Stimulated activated CD8-positive, alpha-beta memory T cell treated with anti-CD3 and anti-CD28 coated beads, Interleukin-4, amount 100 ng/mL, for 24 hours (primary cell): ENCODE measurements at places on chromosomes 6 and 20.

- no peak for DNase-seq
These were observed 1.5 kb downstream of the NDUFAF5 start for GRCh38 chr20:13786143-13786828.

GRCh38 chr20:31568041-31568731 lies 36.9 kb upstream of the ID1 start:
- DNase-seq: no peak

GRCh38 chr6:144581812-144582537 lies 296.8 kb downstream of the UTRN start:
- no peak for DNase-seq

DNA sequence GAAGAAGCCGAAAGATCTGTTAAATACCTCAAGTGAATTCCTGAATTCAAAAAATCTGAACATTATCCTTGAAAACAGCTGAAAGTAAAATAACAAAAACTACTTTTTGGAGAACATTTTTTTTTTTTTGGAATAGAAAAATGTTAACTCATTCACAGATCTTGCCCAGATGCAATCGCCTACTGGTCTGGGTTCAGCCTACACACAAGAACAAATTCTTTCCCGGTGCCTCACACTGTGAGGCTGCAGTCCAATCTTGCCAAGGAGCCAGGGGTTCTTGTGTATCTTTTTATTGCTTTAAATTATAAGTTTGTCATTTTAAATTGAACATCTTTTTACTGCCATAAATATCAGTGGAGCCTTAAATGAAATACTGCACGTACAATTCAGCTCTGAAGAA lies 41.2 kb upstream of the TMEM200A start:
- no peak for DNase-seq

GRCh38 chr6:112015725-112016124 lies 38.2 kb upstream of the CCN6 start:
- no peak for DNase-seq

DNA sequence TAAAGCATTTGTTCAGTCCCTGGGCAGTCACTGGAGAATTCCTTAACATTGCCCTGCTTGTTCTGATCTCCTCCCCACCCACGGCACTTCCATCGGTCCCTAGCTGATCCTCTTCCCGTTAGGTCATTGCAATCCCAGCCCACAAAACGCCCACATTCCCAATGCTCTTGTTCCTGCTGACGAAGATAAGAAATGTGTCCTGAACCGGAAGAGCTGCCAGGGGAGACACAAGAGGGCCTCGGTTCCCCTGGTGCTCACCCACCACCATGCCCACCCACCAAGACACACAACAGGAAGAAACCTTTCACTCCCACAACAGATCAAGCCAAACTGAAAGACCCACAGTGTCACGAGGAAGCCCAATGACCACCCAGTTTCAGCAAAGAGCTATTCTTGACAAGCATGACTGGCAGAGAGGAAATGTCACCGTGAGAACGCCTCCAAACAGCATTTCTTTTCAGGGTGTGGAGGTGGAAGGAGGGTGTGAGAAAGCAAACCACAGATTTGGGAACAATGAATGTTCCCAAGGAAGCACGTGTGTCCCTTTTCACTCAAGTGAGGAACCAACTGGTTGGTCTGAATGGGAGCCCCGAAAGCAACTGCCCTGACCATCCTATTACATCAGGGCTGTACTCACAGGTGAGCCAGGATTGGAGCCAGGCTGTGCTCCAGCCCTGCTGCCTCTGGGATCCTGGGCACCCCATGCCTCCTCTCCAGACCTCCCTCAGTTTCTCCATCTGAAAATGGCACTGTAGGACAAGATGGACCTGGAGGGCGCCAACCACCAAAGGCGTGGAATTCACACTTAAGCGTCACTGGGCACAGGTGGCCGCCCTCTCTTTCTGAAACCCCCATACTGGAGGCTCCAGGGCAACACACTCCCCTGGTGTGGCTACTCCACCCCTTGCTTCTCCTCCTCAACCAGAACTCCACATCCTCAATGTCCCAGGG lies 97.5 kb downstream of the ZMYND8 start:
- DNase-seq: no peak

DNA sequence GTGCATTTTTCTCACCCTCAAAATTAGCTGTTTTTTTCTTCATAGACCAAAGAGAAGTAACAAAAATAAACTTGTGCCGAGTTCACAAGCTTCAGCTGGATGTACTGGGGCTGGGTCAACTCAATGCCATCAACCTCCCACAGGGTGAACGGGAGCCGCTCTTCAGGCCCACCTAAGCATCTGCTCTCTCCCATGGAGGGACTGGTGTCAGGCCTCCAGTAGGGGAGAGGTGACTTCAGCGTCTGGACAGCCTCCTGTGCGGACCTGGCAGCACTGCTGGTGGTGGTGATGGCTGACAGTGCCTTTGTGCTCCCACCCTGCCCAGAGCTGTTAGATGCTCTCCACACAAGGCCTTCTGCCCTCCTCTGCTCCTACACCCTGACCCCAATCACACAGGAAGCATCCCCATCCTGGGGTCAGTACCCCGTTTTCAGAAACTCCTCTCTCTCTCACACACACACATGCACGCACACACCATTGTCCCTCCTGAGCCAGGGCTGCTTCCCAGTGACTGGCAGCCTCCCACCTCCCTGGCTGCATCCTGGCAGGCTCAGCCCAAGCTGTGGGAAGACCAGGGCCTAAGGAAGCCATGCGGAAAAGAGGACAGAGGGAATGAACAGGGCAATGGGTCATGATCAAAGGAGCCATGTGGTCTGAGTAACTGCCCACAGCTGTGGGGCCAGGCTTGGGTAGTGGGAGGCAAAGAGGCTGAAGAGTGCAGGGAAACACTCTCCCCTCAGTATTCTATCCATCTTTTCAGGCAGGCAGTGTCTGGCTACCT lies 17.7 kb downstream of the CST8 start:
- DNase-seq: no peak
